ENCODE measurements at places on chromosomes 2 and 18. TPM values are rescaled to one million over a fixed set of nuclear protein-coding genes. Genes with fewer than 3 reads are reported as not detected.

Gene RAD51AP2
- not detected for total RNA-seq

Gene NLRC4
- 0.45 TPM for total RNA-seq

Gene CDC42EP3
- total RNA-seq, result 18.2 TPM

Gene NAT8
- not detected for total RNA-seq

Gene GREB1L
- 0.43 TPM for total RNA-seq

Gene PHLPP1
- 13.9 TPM for total RNA-seq

Gene MLPH
- 561 TPM for total RNA-seq

Gene AFF3
- 59.4 TPM for total RNA-seq

Gene MC2R
- total RNA-seq, result not detected

Gene BCL2
- total RNA-seq, result 3.5 TPM

Gene CYS1
- total RNA-seq, result not detected

All from stomach (tissue), 19 donors.